ENCODE measurements at places on chromosomes 3 and 15. TPM values are rescaled to one million over a fixed set of nuclear protein-coding genes. Genes with fewer than 3 reads are reported as not detected.

Gene GUCA1C
- not detected for total RNA-seq

Gene CPLX3
- total RNA-seq: not detected

Gene RTP3
- not detected for total RNA-seq

Gene SMCO1
- not detected for total RNA-seq

Gene SPTBN5
- total RNA-seq: 0.22 TPM

Gene SLC30A4
- total RNA-seq: 18.6 TPM

Gene BTBD1
- total RNA-seq: 116 TPM

Gene RRP9
- total RNA-seq: 14.7 TPM

Gene SLCO2A1
- not detected for total RNA-seq

Gene ST8SIA2
- total RNA-seq: not detected

Gene ACKR2
- 0.32 TPM for total RNA-seq

Gene DENND4A
- total RNA-seq: 34.0 TPM

Gene GOLGA6L7
- total RNA-seq: not detected

Gene DNAH12
- 0.13 TPM for total RNA-seq

Gene PLSCR5
- total RNA-seq: not detected

Gene PTX3
- 549 TPM for total RNA-seq

Gene SUCNR1
- under 0.01 TPM for total RNA-seq

Gene GATA2
- 2.7 TPM for total RNA-seq

Gene MYRIP
- 2.5 TPM for total RNA-seq

Gene ARGFX
- not detected for total RNA-seq

Gene MASP1
- total RNA-seq: 15.1 TPM

Gene SKIC8
- total RNA-seq: 47.2 TPM

Gene FURIN
- 28.3 TPM for total RNA-seq

Gene ERC2
- total RNA-seq: not detected

Gene REC114
- total RNA-seq: not detected

Gene COL8A1
- 134 TPM for total RNA-seq

Gene DPPA2
- total RNA-seq: not detected

Gene CERS3
- total RNA-seq: not detected

Gene NEO1
- total RNA-seq: 27.3 TPM

Gene ZNF80
- total RNA-seq: not detected

Gene SLC2A2
- total RNA-seq: not detected

Gene GABRR3
- total RNA-seq: not detected

Gene RBPMS2
- total RNA-seq: 0.97 TPM

Gene ECE2
- not detected for total RNA-seq

Gene FBN1
- total RNA-seq: 1,426 TPM

Gene GOLGA8G
- not detected for total RNA-seq

Gene TPM1
- total RNA-seq: 679 TPM

Gene COLQ
- total RNA-seq: 0.97 TPM

Gene EPHA6
- not detected for total RNA-seq

Gene IL12A
- 7.4 TPM for total RNA-seq

Gene MYH15
- 0.22 TPM for total RNA-seq

All from articular chondrocyte of knee joint (primary cell).